CD4-positive, alpha-beta T cell (primary cell): ENCODE measurements at places on chromosomes 11 and 22.

- no peak for DNase-seq
Measured at GRCh38 chr11:17753153-17753552, 18.6 kb downstream of the KCNC1 start.

- no peak for DNase-seq
Measured at GRCh38 chr11:11206484-11206883, 146.6 kb downstream of the CSNK2A3 start.

DNA sequence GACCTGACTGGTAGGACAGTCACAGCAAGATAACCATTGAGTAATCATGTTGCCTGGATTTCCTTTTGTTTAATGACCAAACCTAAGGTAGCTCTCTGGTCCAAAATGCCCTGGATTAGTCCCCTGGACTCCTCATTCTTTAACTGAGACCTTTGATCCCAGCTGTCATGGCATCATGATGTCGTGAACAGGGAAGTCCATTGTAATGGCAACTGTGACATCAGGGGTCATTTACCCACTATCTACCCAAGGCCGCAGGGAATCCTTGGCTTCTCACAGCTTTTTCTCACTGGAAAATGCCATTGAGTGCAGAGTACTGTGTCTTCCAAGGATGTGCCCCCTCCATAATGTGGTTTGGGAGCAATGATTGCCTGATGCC, 29.1 kb upstream of the IGLL5 start:
- no peak for DNase-seq

DNA sequence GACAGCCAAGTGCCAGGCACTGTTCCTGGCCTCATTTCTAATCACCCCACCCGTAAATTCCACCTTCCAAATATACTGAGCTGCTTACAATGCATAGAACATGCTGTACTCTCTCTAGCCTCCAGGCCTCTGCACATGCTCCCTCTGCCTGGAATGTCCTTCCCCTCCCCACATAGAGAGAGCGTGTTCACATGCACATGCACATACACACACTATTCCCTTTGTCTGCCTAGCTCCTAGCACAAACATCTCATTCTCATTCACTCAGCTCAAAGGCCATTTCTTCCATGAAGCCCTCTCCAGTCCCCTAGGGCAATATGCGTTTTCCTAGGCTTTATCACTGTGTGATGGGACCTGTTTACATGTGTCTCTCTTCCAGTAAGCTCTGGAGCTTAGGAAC, 144.6 kb downstream of the WT1 start:
- no peak for DNase-seq

- DNase-seq, result no peak
Measured at GRCh38 chr11:29395555-29396072, 621.2 kb downstream of the KCNA4 start.

DNA sequence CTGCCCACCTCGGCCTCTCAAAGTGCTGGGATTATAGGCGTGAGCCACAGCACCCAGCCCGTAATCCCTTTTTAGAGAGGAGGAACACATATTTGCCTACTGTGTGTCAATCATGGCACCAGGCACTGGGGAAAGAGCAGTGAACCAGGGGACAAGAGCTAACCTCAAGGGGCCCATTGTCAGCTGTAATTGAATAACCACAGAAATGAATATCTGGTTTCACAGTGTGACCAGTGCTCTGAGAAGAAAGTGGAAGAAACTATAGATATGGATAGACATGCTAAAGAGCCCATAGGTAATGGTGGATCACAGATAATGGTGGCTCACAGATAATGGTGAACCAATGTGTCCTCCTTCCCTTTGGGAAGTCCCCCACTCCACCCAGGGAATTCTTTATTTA, 8.6 kb upstream of the KCTD14 start:
- no peak for DNase-seq

DNA sequence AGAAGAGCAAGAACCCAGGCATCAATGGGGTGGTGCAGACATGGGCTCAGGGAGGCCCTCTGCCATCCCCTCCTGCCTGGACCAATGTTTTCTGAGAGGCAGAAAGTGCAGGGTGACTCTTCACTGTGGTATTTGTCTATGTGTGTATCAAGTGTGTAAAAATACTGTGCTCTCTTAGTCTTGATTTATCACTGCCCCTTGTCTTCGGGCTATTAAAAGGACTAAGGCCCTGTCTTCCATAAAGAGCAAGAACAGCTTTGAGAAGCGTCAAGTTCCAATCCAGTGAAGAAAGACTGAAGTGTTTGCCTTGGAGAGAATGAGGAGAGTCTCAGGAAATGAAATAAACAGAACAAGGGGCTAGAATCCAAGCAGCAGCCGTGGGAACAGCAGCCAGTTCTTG, 14.4 kb downstream of the PRSS23 start:
- no peak for DNase-seq

DNA sequence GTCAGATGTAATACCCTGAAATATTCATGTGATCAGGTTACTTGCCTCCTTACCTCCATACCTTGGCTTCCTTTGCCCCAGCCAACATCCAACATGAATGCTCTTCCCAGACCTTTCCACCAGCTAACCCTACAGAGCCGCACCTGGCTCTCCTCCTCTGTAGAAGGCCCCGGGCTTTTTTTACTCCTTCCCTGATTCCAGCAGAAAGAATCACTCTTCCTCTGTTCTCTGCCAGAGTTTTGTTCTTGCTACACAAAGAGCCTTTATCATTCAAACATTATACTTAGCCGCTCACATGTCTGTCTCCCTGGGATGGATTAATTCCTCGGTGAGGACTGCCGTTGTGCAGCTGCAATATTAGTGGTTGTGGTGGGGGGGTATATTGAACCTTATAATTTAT, 116.8 kb upstream of the GRAMD1B start:
- DNase-seq, result no peak

DNA sequence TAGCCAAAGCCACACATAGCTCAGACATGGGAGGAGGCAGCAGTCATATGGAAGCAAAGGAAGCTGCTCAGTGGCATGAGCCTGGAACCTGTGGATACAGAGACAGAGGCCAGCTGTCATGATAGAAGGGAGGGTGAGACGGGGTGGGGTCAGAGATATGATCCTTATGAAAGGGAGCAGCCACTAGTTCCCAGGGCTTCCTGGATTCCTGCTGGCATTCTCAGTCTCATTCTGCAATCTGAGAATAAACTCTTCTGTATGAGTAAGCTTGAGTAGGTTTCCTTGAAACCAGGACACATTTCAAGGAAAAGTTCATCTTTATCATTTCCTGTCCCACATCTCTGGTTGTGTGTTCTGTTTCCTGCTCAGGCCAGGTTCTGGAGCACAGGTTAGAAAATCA, 220.2 kb upstream of the SNX19 start:
- DNase-seq, result no peak

DNA sequence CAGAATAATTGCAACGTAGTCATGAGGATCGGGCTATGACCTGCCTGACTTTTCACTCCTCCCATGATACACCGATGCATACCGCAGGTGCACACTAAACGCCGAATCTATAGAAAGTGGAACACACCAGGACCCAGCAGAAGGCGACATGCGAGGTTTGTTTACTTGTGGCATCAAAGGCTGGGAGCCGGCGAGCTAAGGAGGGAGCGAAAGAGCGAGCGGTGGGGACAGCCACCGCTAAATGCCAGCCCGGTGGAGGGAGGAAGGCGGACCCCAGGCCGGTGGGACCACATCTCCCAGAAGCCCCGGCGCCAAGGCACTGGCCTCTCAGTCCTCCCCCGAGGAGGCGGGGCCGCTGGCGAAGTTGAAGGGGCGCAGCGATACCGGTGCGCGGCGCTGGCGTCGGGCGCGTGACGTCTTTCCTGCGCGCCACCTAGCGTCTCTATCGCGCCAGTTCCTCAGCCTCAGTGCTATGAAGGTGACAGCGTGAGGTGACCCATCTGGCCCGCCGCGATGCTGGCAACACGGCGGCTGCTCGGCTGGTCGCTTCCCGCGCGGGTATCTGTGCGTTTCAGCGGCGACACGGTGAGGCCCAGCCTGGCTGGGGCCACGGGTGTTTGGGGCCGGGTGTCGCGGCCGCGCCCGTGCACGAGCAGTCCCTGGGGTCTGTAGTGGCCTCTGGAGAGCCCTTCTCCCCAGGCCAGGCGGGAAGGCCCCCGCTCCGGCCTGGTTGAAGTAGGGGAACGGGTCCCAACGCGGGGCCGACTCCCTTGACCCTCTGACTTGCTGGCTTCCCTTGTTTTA, at the start of gene NDUFV1:
Gene NDUFV1, plus strand, starts transcription at position 445 of the 804 bp plus-strand sequence. Its CDS starts 69 bp downstream, at position 514.
- DNase-seq, result peak; percentile 98

- peak; percentile 23 for DNase-seq
Measured at GRCh38 chr22:45317551-45318167, 7.9 kb downstream of the FAM118A start.

DNA sequence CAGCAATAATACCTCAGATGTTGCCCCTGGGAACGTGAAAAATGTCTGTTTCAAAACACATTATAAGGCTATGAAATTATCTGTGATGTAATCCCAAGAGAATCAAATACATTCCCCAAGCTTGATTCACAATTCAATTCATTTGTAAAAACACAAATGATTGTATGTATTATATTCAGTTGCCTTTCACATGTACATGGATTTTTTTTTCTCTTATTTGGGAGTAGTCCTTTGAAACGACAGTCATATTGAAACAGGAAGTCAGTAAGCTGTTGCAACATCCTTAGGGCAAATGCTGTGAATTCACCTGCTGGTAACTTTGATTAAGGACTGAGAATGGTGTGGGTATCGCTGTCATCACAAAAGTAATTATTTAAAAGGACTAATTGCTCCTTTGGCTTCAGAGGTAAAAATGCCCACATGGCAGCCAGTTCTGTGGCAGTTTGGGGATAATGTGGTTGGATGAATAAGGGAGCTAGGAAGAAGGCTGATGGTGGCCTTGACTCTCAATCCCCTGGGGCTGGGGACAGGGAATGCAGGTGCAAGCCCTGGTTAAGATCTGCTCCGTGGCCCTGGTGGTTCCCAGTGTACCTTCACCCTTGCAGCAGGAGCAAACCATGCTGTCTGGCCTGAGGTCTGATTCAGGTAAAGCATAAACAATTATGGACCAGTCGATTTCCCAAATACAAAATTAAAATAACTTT, 13.2 kb downstream of the EHF start:
- DNase-seq, result no peak

DNA sequence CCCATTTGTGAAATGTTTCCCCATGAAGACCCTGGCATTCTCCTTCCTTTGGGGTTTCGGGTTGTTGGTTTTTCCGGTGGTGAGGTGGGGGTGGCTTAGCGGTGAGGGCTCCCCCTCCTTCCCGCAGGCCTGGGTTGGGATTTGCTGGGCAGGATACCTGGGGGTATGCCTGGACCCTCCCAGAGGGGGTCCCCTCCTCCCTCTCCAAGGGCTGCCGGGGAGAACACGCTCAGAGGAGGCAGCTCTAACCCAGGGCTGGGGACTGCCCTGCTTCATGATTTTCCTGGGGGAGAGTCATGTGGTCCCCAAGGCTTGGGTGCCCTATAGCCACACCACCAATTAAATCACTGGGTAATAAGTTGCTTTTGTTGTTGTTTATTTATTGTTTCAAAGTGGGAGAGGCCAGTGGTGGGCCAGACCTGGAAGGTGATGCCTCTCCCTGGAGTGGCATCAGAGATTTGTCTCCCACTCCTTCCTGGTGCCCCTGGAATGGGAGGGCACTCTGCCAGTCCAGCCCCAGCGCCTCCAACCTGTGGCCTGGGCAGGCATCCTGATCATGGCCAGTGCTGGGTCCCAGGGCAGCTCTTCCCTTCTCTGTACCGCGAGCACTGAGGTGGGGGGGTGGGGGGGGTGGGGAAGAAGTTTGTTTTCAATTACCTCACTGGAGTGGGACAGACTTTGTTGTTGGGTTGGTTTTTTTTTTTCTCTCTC, 1.3 kb upstream of the CLCF1 start:
- no peak for DNase-seq
